Activated T-helper 17 cell treated with anti-CD3 and anti-CD28 coated beads, Interleukin-2, amount 50 U/mL, for 72 hours (primary cell): ENCODE measurements at places on chromosomes 3 and 15.

GRCh38 chr3:57791245-57791644, 35.1 kb downstream of the SLMAP start:
- ATAC-seq, result no peak

DNA sequence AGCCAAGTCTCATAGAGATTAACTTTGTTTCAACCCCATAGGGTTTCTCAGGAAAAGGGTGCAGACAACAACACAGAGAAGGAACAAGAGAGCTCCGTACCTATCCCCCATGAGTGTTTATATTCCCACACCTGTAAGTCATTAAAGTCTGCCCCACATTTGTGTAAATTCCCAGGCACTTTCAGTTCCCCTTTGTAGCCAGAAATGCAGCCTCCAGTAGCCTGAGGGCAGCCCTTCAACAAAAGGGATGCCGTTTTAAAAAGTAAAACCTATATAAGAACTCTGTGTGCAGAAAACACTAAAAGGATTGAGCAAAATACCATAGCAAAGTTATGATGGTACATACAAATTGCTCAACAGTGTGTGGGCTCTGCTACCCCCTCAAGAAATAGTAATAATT, 59.7 kb upstream of the TMEM108 start:
- ATAC-seq, result no peak

DNA sequence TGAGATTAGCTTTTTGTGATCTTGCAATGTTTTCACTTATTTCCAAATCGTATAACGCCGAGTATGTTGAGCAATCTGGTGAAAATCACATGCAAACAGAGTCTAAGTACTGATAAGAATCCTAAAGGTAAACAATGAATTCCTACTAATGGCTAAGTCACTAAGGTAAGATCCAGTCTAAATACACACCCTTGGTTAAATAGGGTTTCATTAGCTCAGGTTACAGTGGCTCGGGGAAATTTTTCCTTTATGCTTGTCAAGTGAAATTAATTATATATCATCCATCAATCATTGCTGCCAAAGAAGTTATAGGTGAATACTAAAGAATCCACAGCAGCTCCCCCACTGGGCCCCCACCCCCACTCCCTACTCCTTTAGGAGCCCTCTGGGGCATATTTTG, 139.3 kb downstream of the SOX2 start:
- ATAC-seq, result no peak

DNA sequence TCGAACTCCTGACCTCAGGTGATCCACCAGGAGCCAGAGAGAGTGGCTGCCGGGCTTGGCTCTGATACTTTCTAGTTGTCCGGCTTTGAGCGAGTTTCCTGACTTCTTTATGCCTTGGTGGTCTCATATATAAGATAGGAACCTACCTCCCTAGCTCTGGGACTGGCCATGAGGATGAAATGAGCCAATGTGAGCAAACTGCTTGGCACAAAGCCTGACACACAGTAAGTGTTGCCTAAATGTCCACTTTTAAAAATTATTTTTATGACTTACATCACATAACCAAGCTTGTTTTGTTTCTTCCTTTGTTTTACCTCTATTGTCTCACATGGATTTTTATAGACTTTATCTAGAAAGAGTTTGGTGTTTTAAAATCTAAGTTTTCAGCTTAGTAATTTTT, 42.1 kb upstream of the CCDC174 start:
- ATAC-seq, result no peak
